ENCODE measurements at places on chromosomes 1 and 21.

DNA sequence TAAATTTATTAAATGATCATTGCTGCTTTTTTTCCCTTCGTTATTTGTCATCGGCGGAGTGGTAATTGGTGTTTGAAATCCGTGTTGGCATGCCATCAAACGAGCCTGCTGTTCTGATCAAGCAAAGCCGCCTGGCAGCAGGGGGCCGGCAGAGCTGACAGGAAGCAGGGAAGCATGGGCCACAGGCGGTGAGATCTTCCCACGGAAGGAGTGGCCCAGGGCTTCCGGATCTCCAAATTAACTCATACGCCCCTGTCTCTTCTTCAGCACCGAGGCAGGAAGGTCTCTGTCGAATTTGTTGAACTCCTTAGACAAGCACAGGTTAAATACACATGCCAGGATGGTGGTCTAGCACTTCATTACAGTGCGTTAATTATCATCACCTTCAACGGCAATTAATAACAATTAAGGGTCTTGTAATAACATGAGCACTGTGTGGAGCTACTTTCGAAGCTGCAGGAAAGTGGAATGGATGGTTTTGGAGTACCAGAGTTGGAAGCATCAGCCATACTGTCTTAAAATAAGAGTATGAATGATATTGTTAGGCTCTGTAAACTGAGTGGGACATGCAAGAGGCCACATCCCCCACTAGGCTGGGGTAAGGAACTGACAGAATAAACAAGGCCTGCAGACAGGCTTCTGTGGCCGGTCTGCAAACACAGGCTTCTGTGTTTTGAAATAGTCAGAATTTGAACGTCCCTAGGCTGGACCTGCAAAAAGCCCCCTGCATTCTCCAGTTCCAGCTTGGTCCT is 199.4 kb upstream of the DAB1 start:
- no peak for DNase-seq

DNA sequence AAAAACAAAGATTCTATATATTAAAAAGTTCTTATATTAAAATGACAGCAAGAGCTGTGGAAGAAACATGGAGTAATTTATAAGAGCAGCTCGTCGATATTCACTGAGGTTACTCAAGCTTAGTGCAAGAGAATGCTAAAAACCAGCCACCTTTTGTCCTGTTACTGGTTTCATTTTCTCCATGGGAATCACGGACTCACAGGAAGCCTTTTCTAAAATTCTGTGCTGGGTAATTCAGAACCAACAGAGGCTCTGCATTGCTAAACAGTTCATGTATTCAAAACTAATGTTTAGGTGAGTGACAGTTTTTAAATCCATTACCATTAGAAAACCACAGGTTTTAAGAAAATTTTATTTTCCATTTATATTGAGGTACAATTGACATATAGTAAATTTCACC is 147.8 kb upstream of the MAP1LC3C start:
- no peak for DNase-seq

- DNase-seq: no peak
Measured at GRCh38 chr1:231106347-231106746, 55.5 kb upstream of the TRIM67 start.

GRCh38 chr1:8560611-8561544 is 243.0 kb downstream of the SLC45A1 start:
- DNase-seq: no peak

DNA sequence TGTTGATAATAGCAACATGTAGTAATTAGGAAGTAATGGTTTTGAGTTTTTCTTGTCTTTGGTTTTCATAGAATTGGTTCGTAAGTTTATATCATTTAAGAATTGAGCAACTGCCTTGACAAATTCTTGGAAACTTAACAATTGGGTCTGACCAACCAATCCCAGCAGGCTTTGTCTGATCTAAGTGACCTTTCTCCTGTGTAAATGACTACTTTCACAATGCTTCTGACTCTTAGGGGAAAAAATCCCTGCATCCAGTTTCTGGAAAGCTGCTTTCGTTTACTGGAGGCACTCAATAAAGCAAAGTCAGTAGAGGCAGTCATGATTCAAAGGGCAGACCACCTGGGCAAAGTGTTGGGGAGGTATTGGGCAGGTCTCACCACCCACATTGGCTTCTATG is 303.6 kb upstream of the FAM78B start:
- no peak for DNase-seq

- no peak for DNase-seq
Measured at GRCh38 chr1:92404661-92405060, 82.1 kb downstream of the GFI1 start.

DNA sequence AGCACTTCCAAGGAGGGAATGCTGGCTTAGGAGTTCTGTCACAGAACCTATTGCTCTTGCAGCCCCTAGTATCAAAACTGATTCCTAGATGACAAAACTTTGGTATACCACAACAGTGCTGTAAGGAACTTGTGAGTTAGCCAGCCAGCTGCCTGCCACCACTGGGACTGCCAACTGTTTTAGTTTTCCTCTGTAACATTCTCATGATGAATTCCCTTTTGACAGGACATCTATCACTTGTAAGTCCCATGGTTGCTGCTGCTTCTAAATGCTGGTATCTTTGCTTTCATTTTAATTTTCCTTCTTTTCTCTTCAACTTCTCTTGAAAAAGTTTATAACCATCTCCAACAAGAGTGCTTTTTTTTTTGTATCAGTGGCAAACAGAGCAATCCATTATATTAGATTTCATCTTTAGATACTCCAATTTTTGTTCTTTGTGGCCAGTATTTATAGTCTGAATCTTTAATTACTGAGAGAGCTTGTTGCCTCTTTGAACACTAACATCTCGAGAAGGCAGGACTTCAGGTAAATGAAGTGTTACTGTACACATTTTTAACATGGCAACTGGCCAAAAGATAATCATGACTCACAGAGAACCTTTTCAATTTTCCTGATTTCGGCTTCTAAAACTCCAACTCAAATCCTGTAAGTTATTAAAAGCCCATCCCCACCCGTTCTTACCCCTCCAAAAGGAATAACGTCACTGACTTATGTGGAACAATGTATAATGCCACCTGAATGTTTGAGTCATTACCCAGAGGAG is 19.8 kb downstream of the DBT start:
- DNase-seq: no peak

- no peak for DNase-seq
Measured at GRCh38 chr1:181087400-181087901, 1.0 kb upstream of the IER5 start.

GRCh38 chr1:46533179-46533864 is 18.1 kb downstream of the KNCN start:
- DNase-seq: peak; percentile 21

All from stimulated activated CD8-positive, alpha-beta memory T cell treated with anti-CD3 and anti-CD28 coated beads, Interleukin-7, amount 100 ng/mL, for 1 hour (primary cell).